CD4-positive, alpha-beta T cell treated with Interleukin-15 for 4 hours (primary cell): ENCODE measurements at places on chromosomes 13 and 19.

DNA sequence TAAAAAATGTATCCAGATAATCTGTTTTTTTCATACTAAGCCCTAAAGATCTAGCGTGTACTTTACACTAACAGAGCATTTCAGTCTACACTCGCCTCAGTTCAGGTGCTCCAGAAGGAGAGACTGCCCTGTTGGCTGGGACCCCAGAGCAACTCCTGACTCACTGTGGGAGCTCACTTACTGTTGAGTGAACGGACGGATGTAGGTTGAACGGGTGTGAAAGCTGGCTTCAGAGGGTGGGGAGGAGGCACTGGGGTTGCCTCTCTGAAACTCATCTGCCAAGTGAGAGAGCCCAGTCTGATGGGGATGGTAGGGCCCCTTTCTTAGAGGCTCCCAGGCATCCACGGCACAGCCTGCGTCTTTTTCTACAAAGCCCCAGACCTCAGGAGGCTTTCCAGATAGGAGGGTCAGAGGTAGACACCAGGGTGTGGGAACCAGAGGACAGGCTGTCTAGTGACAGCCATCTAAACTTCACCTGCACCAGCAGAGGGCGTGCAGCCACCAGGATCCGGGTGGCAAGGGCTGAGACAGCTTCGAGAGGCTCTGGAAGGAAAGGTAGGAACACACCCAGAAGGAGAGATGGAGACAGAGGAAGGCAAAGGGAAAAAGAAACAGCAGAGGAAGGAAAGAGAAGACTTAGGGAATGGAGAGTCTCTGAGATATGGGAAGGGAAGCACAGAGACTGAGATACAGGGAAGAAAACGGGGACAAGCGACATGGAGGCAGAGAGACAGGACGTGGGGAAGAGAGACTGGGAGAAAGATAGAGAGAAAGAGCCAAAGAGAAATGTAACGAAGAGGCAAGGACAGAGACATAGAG lies 3.7 kb downstream of the KASH5 start:
- DNase-seq = peak; percentile 87

GRCh38 chr13:70844391-70845108 lies 736.3 kb upstream of the KLHL1 start:
- DNase-seq = no peak

GRCh38 chr19:43470288-43470687 lies 4.9 kb upstream of the LYPD3 start:
- DNase-seq = peak; percentile 27

- no peak for DNase-seq
Measured at GRCh38 chr19:17319473-17320238, 10.3 kb downstream of the DDA1 start.

DNA sequence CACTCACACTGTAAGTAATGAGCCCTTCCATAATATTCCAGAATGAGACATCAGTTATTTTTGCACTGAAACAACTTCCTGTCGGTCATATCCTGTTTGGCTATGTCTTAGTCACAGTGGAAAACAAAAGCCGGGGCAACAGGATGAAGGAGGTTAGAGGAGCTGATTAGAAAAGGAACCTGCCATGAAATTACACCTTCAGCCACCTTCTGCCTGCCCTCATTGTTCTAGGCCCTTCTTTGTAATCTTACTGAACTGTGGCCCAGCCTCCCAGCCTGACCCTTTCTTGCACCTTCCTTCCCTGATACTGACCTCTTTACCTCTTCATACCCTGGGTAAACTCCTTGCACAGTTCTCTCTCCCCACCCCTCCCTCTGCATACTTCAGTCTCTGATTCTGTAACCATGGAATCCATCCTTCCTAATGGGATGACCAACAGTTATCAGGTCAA lies 67.3 kb downstream of the DOCK9 start:
- peak; percentile 46 for DNase-seq

DNA sequence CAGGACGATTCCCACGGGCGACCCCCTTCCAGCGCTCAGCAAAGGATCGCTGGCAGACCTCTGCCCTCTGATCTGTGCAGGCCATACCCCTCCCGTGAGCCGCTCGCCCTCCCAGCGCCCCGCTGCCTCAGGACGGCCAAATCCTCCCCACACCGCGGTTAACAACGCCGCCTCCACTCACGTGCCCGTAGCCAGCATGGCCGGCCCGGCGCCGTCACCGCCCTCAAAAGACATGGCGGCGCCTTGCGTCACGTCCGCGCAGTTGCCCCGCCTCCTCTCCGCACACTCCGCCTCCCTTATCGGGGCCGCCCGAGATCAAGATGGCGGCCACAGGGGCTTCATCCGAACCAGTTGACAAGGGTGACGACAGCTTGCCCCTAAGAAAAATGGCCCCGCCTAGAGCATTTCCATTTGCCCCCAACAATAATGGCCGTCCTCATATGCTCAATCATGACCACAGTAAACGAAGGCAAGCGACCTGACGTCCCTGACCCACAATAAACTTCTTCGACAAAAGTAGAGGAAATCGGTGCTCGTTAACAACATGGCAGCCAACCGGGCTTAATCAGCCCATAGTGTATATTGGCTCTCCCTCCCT lies 634 bp downstream of the AKT1S1 start:
- DNase-seq = peak; percentile 99

DNA sequence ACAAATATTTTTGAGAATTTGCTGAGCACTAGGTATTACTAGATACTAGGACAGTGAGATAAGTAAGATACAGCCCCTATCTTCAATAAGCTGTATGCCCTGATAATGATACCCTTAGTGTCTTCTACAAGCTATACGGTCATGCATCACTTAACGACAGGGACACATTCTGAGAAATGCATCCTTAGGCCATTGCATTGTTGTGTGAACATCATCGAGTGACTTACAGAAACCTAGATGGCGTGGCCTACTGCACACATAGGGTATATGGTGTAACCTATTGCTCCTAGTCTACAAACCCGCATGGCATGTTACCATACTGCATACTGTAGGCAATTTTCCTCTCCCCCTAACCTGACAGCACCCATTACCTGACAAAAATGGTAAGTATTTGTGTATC lies 64.9 kb downstream of the LRCH1 start:
- no peak for DNase-seq

- DNase-seq = peak; percentile 39
Measured at GRCh38 chr19:1672038-1672768, 19.8 kb upstream of the TCF3 start.

DNA sequence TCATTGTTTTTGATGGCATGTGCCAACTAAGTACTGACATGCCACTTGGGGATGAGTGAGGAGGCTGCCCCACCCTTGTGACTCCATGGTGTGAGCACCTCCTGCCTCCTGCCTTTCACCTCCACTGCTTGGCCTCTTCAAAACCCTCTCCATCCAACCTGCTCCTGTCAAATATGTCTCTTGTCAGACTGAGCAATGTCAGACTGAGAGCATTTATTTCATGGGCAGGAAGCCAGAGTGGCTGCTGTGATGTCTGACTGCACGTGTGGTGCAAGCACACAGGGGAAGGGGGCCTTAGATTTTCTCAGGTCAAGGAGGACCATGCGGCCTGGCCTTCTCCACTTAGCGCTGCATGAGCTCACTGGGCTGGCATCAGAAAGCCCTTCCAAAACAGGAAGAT lies 68.3 kb downstream of the STARD13 start:
- no peak for DNase-seq

DNA sequence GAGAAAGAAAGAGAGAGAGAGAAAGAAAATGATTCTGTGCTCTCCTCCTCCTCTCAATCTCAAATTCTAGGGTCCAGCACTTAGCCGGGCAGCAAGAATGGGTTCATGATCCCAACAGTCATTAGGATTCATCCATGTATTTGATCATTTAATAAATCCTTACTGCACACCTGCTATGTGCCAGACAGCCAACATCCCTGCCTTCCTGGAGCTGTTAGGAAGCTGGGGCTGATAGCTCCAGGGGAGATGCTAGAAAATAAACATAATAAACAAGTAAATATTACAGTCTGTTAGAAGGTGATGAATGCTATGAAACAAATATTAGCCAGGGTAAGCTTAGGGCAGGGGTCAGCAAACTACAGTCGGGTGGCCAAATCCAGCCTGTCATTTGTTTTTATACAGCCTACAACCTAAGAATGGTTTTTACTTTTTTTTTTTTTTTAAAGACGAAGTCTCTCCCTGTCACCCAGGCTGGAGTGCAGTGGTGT lies 9.9 kb upstream of the ACP7 start:
- no peak for DNase-seq

GRCh38 chr19:16198370-16198651 lies 600 bp downstream of the AP1M1 start:
- no peak for DNase-seq

- DNase-seq = peak; percentile 12
Measured at GRCh38 chr13:36819739-36820090, 693 bp downstream of the RFXAP start.

DNA sequence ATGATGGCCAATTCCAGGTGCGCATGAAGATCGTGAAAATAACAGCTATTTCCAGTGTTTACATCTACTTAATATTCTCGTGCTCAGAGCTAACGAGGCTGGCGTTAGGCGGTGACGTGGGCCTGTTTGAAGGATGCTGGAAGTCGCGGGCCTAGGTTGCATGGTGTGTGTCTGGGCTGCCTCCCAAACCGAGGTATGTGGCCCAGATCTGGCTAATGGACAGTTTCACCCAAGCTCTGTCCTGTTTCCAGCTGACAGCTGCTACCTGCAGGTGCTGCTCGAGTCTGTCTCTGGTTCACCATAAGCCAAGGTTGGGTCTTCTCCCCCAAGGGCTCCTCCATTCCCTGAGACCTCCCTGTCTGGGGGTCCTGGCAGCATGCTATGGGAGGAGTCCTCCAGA lies 40.5 kb upstream of the KCTD15 start:
- DNase-seq = no peak

DNA sequence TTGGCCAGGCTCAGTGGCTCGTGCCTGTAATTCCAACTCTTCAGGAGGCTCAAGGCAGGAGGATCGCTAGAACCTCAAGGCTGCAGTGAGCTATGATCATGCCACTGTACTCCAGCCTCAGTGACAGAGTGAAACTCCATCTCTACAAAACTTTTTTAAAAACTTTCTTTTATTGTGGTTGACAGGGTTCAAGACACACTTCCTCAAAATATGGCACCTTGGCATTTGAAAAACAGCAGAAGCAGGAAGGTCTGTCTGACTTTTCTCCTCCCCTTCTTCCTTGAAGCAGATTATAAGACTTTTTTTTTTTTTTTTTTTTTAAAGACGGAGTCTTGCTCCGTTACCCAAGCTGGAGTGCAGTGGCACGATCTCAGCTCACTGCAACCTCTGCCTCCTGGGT lies 100.3 kb downstream of the TM9SF2 start:
- DNase-seq = peak; percentile 19

- DNase-seq = peak; percentile 2
Measured at GRCh38 chr19:39997638-39998216, 867 bp downstream of the ZNF546 start.

GRCh38 chr19:12090807-12091206 lies 26.3 kb downstream of the ZNF844 start:
- peak; percentile 50 for DNase-seq

DNA sequence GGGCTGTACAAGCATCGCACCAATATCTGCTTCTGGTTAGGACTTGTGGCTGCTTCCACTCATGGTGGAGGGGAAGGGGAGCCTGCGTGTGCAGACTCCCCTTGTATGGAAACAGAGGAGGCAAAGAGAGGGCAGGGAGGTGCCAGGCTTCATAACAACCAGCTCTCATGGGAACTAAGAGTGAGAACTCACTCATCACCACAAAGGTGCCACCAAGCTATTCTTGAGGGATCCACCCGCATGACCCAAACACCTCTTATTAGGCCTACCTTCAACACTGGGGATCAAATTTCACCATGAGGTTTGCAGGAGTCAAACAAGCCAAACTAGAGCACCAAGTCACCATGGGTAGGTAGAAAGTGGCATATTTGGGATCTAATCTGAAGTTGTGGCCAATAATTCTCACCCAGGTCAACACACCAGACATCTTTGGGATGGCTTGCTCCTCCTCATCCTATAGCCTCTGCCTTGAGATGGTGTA lies 46.4 kb downstream of the RUBCNL start:
- no peak for DNase-seq

GRCh38 chr13:111949311-111949710 lies 117.6 kb upstream of the SOX1 start:
- DNase-seq = no peak

DNA sequence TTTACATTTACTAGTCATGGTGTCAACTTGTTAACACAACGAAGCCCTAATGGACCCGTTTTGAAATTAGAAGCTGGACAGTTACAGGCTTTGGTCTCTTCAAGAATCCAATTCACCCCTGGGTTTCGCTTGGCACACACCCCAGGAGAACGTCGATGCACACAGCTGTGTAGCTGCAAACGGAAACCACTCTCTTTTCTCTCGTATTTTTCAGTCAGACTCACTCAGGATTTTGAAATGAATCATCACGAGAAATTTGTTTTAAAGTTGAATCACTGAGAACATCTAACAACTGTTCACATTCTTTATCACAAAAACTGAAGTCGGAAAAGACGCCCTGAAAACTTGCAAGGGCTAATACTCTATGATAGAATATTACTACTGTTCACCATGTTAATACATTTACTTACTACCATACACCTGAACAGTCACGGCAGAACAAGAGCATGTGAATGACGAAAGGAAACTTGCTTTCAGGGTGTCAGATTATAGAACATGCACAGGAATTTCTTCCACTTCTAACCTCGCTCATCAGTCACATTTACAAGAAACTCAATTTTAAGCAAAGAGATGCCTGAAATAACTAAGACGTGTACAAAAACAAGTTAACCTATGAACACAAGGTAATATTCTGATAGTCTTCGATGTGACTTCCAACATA lies 4.7 kb downstream of the PNMA8A start:
- DNase-seq = no peak

DNA sequence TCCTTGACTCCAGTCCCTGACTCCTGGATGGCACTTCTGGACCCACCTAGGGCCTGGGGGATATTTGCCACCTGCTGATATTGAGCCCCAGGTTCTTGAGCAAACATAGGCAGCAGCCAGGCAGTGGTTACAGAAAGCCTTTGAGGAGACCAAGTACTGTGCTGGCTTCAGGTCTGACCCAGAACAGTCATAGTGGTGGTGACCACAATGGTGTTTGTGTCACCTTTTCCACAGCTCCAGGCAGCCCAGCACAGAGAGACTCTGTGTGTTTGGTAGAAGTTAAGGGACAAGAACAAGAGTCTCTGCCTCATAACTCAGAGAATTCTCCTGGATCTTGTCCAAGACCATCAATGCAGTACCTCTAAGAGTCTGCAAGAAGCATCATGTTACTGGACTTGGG lies 14.6 kb upstream of the CLC start:
- DNase-seq = no peak

GRCh38 chr13:82654861-82655855 lies 1227.1 kb downstream of the SLITRK1 start:
- no peak for DNase-seq

DNA sequence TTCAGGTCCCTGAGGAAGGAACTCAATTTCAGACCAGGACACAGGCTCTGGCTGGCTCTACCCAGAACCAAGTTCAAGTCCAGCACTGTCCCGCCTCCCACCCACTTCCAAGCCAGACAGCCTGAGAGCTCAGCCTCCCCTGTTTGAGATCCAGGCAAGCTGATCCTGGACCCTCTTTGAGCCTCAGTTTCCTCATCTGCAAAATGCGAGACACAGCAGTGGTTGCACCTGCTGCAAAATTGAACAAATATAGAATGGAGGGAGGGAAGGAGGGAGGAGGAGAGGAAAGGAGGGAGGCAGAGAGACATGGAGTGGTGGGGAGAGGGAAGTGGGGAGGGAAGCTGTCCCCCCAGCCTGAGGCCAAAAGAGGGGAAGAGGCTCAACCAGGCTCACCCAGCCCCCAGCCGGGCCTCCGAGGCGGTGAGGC lies 751 bp downstream of the TMEM221 start:
- DNase-seq = no peak
